MCF 10A (cell line): ENCODE measurements at places on chromosomes 11 and 22.

DNA sequence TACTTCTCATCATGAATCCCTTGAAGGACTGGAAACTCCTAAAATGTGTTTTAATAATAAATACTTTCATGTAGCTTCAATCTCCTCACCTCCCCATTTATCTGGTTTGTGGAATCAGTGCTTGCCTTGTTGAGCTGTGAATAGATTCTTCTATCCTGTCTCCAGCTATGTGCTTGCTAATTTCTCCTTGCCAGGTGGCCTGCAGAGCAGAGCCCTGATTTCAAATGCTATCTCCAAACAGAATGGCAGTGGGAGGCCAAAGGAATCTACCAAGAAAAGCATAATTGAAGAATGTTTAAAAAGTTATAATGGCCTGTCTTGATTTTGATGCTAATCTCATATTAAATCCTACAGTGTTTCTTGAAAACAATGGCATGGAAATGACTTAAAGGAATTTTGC lies 309.3 kb upstream of the CHORDC1 start:
- no peak for DNase-seq

DNA sequence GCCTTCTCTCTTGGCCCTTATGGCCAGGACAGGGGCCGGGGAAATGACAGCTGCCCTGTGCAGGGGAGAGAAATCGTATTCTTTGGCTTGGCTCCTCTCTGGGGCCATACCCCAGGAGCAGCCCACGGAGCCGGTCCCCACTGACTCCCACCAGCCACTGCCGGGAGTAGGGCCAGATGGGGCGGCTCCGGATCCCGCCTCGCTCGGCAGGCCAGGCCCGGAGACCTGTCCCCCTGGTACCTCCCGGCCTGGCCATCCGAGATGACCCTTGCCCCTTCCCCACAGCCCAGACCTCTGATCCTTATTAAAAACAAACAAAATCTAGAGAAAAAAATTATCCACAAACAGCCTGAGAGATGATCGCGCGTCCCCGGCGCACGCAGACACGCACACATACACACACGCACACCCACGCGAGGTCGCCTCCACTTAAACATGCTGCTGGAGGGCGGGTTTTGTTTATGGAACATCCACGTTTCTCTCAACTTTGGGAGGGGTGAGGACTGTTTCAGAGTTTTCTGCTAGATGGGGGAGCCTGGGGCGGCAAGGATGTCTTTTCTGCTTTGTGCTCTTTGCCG lies 59.1 kb downstream of the IGLL1 start:
- DNase-seq, result no peak

DNA sequence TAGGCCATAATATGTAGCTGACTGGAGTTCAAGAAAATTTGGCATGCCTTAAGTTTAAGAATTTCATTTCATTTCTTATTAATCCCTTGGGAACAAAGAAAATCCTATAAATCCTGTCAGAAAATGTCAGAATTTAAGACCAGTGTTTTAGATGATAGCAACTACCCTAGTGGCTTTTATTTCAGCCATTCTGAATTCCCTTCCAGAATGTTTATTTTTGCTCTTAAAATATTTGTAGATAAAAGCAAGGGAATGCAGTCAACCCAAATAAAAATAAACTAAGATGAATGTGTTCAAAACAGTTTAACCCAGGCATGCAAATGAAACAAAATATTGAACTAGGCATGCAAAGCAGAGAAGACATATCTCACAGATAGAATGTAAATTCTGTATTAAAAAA lies 356.9 kb upstream of the LRRC4C start:
- no peak for DNase-seq

- peak; percentile 54 for DNase-seq
Measured at GRCh38 chr11:44893846-44894617, 56.7 kb downstream of the TP53I11 start.

GRCh38 chr11:12114193-12115033 lies 4.0 kb downstream of the MICAL2 start:
- no peak for DNase-seq

DNA sequence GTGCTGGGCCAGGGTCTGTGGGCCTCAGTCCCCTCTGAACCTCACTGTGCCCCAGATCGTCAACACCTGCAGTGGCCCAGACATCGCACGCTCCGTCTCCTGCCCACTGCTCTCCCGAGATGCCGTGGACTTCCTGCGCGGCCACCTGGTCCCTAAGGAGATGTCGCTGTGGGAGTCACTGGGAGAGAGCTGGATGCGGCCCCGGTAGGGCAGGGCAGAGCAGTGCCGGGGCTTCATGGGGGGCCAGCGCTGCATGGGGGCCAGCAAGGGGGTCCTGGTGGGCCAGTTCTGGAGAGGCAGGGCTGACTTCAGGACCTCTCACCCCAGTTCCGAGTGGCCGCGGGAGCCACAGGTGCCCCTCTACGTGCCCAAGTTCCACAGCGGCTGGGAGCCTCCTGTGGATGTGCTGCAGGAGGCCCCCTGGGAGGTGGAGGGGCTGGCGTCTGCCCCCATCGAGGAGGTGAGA lies 16.3 kb downstream of the EPS8L2 start:
- no peak for DNase-seq

- no peak for DNase-seq
Measured at GRCh38 chr11:86747801-86748200, 52.5 kb upstream of the PRSS23 start.

DNA sequence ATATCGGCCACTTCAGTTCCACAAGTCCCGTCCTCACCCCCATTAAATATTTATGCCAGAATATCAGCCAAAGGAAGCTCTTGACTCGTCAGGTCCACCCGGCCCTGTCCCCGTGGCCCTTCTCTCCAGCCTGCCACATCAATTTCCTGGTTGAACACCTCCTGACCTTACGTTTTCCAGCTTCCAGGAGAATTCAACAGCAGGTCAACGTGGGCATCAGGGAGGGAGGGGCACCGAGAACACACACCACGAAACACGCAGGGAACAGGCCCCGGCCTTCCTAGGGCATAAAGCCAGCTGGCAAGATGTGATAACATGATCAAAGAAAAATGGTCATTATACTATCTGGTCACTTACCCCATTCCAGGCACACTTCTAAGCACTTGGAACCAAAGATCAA lies 15.3 kb downstream of the SULT4A1 start:
- no peak for DNase-seq

GRCh38 chr11:120858740-120859139 lies 165.2 kb upstream of the TBCEL start:
- DNase-seq, result no peak

DNA sequence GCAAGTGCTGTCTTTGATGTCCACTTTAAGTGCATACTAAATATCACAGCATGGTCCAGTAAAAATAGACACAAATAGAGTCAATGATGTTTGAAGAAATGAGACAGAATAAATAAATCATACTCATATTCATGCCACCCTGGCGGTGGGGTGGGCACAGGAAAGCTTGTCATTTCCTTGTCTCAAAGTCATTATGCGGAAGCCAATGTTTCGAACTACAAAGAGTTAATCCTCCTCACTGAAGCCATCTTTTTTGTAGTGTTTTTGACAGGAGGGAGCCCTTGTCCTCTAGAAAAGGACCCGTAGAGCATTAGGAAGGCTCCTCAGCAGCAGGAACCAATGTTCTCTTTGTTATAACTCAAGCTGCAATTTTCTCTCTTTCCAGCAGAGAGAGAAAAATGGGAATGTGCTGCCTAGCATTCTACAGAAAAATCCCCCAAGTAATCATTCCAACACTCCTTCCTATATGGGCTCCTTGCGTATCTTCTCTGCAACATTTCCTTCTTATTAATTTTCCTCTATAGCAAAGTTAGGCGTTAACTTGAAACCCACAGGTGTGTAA lies 30.6 kb downstream of the SC5D start:
- no peak for DNase-seq

- DNase-seq, result no peak
Measured at GRCh38 chr11:120522021-120522420, 10.5 kb downstream of the GRIK4 start.

GRCh38 chr22:36329254-36330078 lies 58.3 kb downstream of the MYH9 start:
- DNase-seq, result peak; percentile 98

DNA sequence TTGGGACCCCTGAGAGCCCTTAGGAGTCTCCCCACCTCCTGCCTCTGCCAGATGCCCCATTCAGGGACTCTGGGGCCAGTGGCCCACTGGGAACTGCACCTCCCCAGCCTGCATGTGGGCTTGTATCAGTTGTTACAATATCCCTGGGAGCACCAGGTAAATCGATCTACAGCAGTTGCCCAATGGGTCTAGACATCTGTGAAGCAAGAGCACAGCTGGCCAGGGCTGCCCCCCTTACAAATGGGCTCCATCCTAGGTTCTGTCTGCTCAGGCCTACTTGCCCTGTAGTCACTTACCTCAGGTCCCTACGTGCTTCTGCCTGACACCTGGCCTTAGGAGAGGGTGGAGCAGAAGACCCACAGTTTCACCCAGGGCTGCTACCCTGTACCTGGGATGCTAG lies 62.7 kb downstream of the HIRA start:
- DNase-seq, result no peak

DNA sequence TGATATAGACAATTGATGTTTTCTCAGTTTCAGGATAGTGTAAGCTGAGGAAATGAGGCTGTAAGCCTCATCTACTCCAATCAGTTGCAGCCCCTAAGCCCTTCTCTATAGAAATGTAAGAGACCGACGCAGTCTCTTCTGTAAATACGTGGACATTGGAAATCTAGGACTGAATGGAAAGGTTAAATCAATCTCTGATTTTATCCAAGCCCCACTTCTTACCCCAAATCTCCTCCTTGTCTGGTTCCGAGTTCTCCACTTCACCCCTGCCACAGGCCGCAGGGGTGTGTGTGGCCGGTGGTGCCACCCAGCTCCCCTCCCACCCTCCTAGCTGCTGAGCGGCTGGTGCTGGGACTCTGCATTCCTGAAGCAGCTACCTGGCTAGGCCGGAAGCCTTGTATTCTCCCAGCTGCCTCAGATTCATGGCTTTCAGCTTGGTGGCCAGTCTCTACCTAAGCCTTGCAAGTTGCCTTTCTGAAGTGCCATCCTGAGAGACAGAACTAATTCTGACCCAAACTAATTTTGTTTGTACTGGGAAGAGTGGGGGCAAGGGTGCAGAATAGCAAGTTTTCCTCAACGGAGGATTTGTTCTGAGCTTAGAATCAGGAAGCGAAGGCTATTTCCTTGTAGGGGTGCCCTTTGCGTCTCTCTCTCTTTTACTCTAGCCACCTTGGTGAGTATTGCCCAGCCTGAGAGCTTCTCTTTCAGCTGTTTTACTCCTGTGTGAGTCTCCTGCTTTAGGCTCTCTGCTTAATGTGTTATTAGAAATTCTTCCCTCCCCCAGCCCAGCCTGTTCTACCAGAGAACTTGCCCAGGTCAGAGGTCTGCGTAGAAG lies 749 bp downstream of the VWA5A start:
- DNase-seq, result no peak

GRCh38 chr11:128766591-128767081 lies 72.8 kb downstream of the FLI1 start:
- DNase-seq, result no peak

- no peak for DNase-seq
Measured at GRCh38 chr11:35859301-35859700, 84.6 kb upstream of the LDLRAD3 start.

DNA sequence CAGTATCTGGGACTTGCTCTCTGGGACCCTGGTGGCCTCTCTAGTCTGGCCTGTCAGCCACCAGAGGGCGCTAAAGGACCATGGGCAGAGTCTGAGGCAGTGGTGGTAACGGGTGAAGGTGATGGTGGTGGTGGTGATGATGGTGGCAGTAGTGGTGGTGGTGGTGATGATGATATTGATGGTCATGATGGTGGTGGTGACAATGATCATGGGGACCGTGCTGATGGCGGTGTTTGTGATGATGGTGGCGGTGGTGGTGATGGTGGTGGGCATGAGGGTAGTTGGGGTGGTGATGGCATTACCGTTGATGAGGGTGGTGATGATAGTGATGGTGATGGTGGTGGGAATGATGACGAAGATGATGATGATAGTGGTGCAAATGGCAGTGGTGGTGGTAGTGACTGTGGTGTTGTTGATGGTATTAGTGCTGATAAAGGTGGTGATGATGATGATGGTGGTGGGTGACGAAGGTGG lies 16.0 kb downstream of the TRPM5 start:
- peak; percentile 68 for DNase-seq

GRCh38 chr11:18395735-18396504 lies 1.6 kb downstream of the LDHA start:
- peak; percentile 99 for DNase-seq

DNA sequence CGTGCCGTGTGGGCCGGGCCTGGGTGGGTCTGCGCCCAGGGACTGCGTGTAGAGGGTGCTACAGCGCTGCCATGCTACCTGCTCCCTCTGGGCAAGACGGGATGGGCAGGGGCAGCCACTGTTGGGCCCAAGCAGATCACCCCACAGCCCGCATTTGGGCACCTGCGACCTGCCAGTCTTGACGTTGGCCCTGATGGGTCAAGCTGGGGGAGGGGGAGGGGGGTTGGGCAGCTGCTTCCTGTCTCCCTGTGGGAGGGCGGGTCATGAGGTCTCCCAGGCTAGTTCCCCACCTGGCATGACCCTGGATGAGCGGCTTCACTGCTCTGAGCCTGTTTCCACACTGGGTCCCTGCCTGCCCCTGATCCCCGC lies 2.8 kb upstream of the RPS19BP1 start:
- no peak for DNase-seq

GRCh38 chr11:19694796-19695345 lies 17.8 kb upstream of the NAV2 start:
- DNase-seq, result no peak

DNA sequence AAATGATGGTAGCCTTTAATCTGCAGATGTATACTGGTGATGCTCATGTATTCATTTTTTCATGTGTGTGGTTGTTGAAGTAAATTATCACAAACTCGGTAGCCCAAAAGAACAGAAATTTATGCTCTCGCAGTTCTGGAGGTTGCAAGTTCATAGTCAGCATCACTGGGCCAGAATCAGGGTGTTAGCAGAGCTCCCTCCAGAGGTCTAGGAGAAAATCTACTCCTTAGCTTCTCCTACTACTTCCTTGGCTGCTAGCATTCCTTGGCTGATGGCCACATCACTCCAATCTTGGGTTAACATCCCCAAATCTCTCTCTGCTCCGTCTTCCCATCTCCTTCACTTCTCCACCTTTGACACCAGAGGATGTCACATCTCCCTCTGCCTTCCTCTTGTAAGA lies 45.3 kb upstream of the GALNT18 start:
- DNase-seq, result peak; percentile 18

GRCh38 chr22:44097263-44098020 lies 73.3 kb downstream of the PARVB start:
- no peak for DNase-seq

DNA sequence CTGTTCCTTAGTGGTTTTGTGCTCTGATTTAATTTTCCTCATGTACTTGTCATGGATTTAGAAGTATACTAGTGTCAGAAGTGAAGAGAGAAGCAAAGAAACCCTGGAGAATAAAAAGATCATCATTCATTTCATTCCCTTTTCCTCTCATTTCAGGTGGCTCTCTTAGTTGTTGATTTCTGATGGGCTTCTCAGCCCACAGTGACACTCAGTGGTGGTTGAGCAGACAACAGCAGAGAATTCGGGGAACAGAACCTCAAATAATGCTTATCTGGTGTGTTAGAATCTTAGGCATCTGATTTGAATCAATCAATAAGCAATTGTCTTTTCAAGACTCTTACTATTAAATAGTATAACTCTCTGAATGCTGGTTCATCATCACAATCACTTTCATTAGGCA lies 1289.4 kb downstream of the FAM181B start:
- peak; percentile 5 for DNase-seq

GRCh38 chr11:109783840-109784239 lies 309.4 kb upstream of the ZC3H12C start:
- no peak for DNase-seq

- no peak for DNase-seq
Measured at GRCh38 chr11:15153231-15153630, 38.5 kb downstream of the INSC start.
